ENCODE measurements at places on chromosomes 12 and 14. TPM values are rescaled to one million over a fixed set of nuclear protein-coding genes. Genes with fewer than 3 reads are reported as not detected.

The ADGRD1 gene
- 0.46 TPM for total RNA-seq

The RPGRIP1 gene
- total RNA-seq = 0.13 TPM

The SMOC1 gene
- total RNA-seq = 7.3 TPM

The SYT1 gene
- total RNA-seq = not detected

The PAPLN gene
- not detected for total RNA-seq

The PTCSC3 gene
- total RNA-seq = not detected

The RAP1B gene
- 129 TPM for total RNA-seq

The FIGNL2 gene
- total RNA-seq = 0.76 TPM

DNA sequence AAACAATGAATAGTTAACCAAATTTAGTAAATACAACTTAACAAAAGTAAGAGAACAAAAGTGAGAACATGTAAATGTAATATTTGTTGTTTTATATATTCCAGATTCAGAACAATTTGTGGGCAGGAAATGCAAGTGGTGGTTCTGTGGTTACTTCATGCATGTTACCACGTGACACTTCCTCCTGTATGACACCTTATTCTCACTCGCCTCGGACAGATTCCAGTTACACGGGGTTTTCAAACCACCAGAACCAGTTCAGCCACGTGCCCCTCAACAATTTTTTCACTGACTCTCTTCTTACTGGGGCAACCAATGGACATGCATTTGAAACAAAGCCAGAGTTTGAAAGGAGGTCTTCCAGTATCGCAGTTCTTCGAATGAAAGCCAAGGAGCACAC lies 21.0 kb downstream of the ALX1 start:
- no peak for DNase-seq

- no peak for DNase-seq
Observed at GRCh38 chr12:62320054-62320453, 59.9 kb downstream of the USP15 start.

- DNase-seq = peak; percentile 82
Observed at GRCh38 chr12:53696285-53696654, 20.4 kb upstream of the ATP5MC2 start.

GRCh38 chr14:24734917-24735500 lies 101.0 kb upstream of the GZMB start:
- peak; percentile 86 for DNase-seq

- no peak for DNase-seq
Observed at GRCh38 chr12:2479851-2480535, 314.8 kb upstream of the FKBP4 start.

DNA sequence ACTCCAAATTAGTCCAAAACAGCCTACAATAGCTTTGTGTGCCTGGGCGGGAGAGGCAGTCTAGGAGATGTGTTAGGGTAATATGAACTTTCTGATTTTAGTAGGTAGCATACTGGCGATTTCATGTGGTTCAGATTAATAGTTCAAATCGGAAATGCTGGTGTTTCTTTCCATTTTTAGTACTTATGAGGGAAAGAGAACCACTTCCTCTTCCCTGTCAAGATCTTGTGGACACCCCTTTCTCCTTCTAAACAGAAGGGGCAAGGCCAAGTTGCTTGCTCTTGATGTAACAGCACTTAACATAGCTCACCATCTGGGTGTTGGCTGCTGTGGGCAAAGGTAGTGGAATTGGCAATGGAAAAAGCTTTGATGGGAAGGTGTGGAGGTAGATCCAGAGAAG lies 32.2 kb upstream of the IGF1 start:
- no peak for DNase-seq

GRCh38 chr14:61469781-61470180 lies 148.4 kb downstream of the PRKCH start:
- DNase-seq = no peak

- no peak for DNase-seq
Observed at GRCh38 chr14:22071006-22071405, 397.4 kb upstream of the OR4E1 start.

Measured in HepG2 (cell line).